ENCODE measurements at places on chromosomes 6 and 20.

- no peak for DNase-seq
Observed at GRCh38 chr6:102064142-102064541, 670.6 kb downstream of the GRIK2 start.

- no peak for DNase-seq
Observed at GRCh38 chr20:36344517-36345132, 38.5 kb downstream of the DLGAP4 start.

- no peak for DNase-seq
Observed at GRCh38 chr20:38834868-38835267, 29.4 kb downstream of the PPP1R16B start.

DNA sequence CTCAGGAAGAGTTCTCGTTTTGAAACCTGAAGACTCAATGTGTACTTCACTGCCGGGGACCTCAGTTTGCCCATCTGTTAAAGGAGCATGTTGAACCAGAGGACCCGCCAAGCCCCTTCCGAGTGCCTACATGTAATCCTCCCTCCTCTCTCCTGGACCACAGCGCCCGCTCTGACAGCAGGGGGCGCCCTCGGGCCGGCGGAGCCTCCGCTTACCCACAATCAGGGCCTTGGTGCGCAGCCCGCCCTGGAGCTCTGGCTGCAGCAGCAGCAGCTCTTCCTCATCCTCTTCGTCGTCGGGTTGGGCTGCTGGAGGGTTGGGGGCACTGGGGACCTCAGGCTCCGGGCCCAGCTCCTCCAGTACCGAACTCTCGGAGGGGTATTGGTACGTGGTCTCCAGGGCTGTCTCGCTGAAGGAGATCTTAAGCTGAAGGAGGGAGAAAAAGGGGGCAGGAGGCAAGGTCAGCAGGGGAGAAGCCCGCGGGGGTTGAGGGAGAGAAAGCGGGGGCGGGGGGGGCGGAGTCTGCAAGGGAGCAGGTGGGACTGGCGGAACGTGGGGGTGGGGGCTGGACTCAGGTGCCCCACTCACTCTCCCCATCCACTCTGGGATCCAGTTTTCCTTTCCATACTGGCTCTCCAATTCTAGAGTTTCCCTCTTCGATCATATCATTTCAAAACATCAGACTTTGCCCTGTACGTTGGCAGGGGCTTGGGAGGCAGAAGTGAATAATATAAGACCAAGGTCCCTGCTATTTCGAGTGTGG lies 6.3 kb upstream of the DHX16 start:
- DNase-seq: peak; percentile 15

DNA sequence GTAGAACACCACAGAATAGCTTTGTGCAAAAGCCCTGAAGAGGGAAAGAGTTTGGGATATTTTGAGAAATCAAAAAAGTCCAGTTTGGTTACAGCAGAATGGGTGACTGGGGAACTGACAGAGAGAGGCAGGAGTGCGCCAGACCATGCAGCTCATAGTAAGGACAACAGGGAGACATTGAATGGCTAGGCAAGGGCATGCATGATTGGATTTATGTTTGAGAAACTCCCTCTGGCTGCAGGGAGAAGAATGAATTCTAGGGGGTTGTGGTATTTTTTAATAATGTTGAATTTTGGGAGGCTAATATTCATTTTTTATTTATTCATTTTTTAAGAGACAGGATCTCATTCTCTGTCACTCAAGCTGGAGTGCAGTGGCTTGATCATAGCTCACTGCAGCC lies 49.9 kb downstream of the TGM2 start:
- DNase-seq: no peak

DNA sequence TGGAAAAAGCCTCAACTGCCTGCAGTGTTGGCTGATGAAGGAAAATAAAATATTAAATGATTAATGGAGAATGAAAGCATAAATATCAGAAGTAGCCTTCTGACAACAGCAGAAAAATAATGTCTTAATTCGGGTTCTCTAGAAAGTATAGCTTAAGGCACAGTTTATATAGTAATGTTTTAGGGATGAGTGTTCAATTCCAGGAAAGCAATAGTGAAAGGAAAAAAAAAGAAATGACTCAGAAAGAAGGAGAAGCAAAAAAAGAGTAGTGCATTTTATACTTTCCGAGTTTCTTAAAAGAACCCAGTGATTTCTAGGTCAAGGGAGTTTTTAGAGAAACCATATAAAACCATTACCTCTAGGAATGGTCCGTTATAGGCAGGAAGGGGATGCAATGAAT lies 137.3 kb downstream of the HTR1B start:
- DNase-seq: no peak

GRCh38 chr6:138609801-138610430 lies 110.6 kb upstream of the NHSL1 start:
- no peak for DNase-seq

- DNase-seq: no peak
Observed at GRCh38 chr6:105917038-105917695, 169.0 kb upstream of the PRDM1 start.

- no peak for DNase-seq
Observed at GRCh38 chr6:146304181-146304580, 239.5 kb upstream of the RAB32 start.

DNA sequence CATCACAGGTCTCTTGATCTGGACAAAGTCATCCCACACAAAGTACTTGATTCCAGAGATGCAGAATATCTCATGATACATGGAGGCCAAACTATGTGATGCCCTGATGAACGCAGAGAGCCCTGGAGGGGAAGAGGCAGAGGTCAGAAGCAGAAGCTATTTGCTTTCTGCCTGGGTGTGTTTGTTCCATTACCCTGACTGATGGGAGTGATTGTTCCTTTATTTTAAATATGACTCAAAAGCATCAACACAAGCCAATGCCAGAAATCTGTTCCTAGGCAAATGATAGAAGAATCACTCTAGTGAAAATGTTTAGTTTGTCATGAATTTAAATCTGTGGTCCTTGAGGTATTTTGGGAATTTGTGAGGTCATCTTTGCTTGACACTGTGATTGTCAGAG lies 54.7 kb upstream of the GGTLC1 start:
- no peak for DNase-seq

- no peak for DNase-seq
Observed at GRCh38 chr6:36912586-36912985, 26.8 kb downstream of the C6orf89 start.

- DNase-seq: peak; percentile 51
Observed at GRCh38 chr6:130070792-130071191, 52.4 kb downstream of the L3MBTL3 start.

DNA sequence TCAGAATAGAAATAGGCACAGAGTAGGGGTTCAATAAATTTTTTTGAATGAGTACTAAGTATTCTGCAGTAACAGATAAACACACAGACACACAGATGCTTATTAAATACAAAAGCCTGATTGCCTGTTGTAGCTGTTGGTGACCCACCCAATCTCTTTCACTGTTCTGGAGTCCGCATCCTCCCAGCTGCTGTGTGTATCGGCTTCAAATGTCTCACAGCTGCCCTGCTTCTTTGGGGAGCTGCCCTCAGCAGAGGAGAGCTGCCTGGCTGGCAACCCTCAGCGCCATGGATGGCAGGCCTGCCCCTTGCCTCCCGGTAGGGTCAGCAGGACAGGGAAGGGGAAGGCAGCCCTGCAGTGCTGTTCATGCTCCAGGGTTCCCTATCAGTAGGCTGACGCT lies 85.9 kb upstream of the PRND start:
- DNase-seq: no peak

GRCh38 chr6:120384671-120385070 lies 949.6 kb downstream of the TBC1D32 start:
- DNase-seq: no peak

DNA sequence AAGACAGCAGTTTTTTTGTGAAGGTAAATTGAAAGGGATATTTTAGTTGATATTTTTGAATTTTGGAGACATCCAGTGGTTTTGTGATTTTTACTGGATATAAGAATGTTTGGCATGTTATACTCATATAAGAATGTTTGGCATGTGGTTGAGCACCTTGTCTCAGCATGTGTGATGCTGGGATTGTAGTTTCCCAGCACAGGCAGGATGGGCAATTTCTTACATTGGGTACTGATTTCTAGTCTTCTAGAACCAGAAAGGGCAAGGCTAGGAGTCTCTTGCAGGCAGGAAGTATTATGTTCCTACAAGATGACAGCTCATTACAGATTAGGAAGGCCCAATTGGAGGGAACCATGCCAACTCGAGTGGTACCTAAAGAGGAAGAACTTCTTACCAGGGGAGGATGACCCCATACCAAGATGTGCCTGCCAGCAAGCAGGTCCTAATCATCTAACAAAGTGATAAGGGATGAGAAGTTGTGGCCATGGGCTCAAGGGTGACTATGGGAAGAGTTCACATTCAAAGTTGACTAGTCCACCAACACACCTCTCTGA lies 377.8 kb downstream of the UTRN start:
- no peak for DNase-seq
